ENCODE measurements at places on chromosomes 12 and 14.

DNA sequence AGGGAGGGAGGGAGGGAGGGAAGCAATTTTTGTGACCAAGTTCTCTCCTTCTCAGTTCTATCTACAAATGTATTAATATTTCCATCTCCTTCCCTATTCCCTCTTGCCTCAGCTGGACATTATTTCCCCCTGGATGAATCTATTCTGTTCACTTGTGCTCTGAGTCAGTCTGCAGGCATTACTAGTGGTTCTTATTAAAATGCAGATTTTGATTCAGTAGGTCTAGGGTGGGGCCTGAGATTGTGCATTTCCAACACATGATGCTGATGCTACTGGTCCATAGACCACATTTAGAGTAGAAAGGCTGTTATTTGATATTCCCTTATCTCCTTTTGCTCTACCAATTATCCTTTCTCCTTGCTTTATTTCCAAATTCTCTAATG, 40.1 kb upstream of the YAF2 start:
- no peak for DNase-seq

- DNase-seq = no peak
Measured at GRCh38 chr12:12180136-12180535, 86.7 kb downstream of the LRP6 start.

DNA sequence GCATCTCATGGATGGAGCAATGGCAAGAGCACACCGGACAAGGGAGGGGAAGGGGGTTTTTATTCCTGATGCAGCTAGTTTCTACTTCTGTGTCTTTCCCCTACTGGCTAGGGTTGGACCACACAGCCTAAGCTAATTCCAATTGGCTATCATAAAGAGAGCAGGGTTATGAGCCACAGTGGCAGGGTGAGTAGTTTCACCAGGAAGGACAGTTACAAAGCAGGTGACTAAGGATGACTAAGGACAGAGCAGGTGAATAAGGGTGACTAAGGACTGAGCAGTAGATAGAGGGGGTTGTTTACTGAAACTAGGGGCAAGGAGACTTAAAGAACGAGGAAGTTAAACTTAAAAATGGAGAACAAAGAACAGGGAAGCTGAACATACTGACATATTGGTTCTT, 321.4 kb upstream of the SEL1L start:
- DNase-seq = no peak

- no peak for DNase-seq
Measured at GRCh38 chr14:84581041-84581440, 948.9 kb upstream of the FLRT2 start.

DNA sequence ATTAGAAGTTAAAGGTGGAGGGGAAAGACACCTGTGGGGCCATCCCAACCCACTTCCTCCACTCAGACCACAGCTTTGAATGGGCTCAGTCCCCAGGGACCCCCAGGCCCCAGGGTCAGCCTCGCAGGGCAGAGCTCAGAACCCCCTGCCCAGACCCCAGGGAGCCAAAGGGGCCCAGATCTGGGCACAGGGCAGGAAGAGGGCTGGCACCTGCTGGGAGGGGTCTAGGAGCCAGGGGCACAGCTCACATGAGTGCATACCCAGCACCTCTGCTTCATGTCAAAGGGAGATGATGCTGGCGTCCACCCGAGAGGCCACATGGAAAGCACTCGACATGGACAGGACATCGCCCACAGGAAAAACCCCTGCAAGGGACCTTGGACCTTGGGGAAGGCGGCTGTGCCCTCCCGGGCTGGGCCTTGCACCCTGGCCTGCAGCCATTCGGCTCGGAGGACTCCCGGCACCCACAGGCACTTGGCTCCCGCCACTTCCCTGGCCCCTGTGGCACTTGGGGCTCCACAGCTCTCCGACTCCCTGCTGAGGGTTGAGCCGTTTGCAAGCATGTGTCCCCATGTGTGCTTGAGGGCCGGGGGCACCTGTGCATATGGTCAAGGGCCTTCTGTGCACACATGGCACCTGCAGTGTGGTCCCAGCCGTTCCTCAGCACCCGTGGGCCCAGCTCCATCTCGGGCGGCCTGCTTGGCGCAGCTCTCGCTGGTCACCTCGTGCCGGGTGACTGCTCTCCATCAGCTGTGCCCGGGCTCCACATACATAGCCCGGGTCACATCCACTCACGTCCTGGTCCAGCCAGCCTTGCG, 7.8 kb upstream of the AMN start:
- no peak for DNase-seq

DNA sequence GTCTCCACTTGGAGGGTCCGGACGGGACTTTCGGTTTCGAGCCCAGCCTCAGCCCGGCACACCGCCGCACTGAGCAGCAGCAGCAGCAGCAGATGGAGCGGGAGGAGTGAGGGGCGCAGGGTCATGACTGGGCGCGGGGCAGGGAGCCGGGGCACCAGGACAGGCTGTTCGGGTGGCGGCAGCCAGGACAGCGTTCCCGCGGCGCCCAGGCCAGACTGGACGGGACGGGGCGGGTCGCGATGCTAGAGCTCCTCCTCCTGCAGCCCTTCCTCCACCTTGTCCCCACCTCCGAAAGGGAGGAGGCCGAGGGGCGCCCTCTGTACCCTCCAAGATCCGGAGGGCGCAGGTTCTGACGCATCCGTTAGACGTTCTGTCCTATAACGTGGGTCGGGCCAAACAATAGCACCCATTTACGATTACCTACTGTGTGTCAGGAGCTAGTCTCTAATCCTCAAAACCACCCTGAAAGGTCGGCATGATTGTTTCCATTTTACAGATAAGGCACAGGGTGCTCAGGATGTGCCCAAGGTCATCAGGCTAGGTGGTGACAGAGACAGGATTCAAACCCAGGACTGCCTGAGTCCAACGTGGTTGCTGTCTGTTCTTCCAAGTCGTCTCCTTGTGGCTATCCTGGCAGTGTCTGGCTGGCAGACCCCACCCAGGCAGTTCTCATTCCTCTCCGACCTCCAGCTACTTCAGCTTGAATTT, at the start of gene FKBP11:
TSS of gene FKBP11 (minus strand) at position 189 of the 708 bp plus-strand sequence. CDS start at position 125, 64 bp downstream.
- peak; percentile 73 for DNase-seq

- DNase-seq = no peak
Measured at GRCh38 chr14:85363358-85363757, 166.6 kb upstream of the FLRT2 start.

GRCh38 chr12:40689576-40689975, 2.7 kb upstream of the CNTN1 start:
- DNase-seq = no peak

- no peak for DNase-seq
Measured at GRCh38 chr12:72406111-72406510, 133.9 kb downstream of the TRHDE start.

- DNase-seq = peak; percentile 20
Measured at GRCh38 chr12:65532764-65533163, 254.3 kb downstream of the MSRB3 start.

GRCh38 chr14:75165586-75166391, 10.6 kb downstream of the TMED10 start:
- no peak for DNase-seq

DNA sequence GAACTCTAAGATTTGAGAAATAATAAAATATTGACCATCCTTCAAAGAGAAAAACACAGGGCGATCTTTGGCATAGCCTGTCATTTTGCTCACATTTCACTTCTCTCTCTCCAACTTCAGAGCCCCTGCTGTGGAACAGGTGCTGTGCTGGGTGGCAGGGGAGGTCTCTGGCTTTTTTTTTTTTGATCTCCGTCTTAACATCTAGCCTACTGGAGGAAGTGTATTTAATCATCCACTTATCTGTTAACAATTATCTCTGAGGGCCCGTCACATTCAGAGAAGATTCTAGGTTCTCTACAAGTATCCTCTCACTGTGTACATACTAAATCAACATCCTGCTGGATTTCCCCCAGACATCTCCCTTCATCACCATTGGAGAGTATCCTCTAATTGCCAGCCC, 34.1 kb downstream of the CHST11 start:
- DNase-seq = no peak

DNA sequence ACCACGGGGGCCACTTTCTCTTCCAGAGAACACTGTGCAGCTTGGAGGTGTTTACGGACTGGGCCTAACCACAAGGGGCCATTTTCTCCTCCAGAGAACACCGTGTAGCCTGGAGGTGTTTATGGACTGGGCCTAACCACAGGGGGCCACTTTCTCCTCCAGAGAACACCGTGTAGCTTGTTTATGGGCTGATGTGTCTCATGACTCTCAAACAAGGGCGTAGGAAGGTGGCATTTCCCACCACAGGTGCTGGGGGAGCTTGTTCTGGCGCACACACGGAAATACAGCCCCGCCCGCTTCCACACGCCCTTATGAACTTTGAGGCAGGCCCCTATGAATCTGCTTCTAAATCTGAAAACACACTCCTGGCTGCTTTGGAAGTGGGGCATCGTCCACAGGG, 174.6 kb upstream of the SFSWAP start:
- DNase-seq = no peak

GRCh38 chr14:43877351-43877960, 629.6 kb downstream of the FSCB start:
- no peak for DNase-seq

DNA sequence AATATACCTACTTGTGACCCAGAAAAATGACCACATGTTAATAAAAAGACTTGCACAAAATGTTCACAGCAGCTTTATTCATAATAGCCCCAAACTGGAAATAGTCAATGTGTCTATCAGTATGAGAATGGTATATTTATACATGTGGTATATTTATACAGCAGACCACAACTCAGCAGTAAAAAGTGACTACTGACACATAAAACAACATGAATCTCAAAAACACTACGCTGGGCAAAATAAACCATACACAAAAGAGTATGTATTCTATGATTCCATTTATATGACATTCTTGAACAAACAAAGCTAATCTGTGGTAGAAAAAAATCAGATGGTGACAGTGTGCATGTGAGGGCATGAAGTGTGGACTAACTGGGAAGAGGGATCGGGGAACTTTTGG, 35.1 kb downstream of the ARF6 start:
- no peak for DNase-seq

DNA sequence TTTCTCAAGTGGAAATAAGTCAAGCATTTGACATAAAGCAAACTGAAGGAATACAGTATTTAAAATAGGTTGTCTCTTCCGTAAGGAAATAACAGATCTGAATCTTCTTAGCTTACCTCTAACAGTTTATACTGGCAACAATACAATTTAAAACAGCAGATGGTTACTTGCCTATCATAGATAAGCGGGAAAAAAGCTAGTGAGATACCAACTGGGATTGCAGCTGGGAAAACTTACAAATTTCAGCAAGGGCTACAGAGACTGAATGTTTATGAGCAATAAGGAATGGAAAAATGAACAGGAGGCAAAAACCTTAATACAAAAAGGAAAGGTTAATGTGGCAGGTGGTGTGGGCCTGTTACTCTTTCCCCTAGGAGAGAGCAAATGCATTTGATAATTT, 220.0 kb downstream of the RASSF9 start:
- no peak for DNase-seq

- DNase-seq = no peak
Measured at GRCh38 chr12:90622431-90622830, 332.5 kb downstream of the CCER1 start.

DNA sequence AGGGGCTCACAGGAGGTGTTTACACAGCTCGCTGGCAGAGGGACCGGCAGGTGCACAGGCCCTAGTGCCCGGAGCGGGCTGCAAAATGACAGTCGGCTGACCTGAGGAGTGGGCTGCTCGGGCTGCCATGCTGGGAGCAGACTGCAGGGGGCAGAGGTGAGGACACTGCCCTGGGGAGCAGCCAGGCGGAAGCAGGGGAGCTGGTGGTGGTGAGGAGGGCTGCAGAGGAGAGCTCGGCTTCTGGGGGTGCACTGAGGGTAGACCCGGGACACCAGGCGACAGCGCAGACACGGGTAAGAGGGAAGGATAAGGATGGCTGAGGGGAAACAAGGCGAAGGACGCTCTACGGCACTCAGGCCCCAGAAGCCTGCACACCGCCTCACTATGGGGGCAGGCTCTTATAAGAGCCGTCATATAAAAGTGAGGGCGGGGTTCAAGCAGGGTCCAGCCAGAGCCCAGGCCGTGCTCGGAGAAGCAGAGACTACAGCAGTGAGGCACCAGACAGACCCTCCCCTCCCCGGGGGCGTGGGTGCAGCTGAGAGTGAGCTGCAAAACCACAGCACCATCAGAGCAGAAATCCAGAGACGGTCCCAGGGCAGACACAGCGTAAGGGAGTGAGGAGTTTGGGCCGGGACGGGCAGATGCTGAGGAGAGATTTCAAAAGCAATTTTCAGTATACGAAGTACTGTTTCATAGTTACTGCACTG, 62.5 kb downstream of the CCDC88C start:
- DNase-seq = peak; percentile 27

DNA sequence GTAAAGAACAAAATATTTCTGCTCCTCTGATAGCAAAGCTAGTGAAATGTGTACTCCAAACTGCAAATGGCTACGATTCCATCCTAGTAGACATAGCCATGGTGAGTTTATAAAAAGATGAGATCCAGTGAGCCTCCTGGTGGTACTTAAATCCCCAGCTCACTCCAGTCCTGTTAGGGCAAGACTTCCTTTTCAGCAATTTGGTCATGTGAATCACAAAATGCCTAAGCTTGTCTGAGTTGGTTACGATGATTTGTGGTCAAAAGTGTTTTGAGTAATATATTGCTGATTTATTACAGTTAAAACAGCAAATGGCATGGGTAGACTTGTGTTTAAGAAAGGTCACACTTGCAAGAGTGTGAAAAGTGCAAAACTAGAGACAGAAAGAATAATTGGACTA, 102.7 kb upstream of the NAV3 start:
- DNase-seq = no peak

DNA sequence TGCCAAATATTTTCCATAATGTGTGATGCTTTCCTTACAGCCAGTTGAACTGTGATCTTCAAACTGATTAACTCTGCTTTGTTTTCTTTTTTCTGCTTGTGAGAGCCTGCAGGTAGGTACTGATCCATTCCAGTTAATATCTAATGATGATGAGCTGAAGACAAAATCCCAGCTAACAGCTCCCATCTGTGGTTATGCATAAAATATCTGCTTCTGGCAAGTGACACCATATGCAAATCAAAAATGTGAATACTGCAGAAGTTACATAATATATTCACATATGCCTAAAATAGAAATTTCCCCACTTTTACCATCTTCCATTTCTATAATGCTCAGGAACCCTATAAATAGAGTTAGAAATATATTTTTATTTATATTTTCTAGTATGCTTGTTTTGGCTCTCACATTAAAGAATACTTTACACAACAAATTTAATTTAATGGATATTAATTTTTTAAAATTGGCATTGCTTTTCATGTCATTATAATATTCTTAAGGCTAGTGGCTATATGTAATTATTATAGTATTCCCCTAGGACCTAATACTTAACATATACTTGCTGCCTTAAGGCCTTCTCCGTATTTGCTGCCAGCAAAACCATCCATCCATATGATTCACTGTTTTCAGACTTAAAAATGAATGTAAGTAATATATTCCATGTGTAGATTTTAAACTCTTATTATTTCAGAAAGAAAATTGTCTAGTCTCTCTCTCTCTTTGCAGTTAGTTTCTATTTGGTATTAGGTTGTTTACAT, 83.8 kb downstream of the CCER1 start:
- DNase-seq = no peak

- DNase-seq = no peak
Measured at GRCh38 chr12:63940310-63941005, 96.0 kb downstream of the SRGAP1 start.

DNA sequence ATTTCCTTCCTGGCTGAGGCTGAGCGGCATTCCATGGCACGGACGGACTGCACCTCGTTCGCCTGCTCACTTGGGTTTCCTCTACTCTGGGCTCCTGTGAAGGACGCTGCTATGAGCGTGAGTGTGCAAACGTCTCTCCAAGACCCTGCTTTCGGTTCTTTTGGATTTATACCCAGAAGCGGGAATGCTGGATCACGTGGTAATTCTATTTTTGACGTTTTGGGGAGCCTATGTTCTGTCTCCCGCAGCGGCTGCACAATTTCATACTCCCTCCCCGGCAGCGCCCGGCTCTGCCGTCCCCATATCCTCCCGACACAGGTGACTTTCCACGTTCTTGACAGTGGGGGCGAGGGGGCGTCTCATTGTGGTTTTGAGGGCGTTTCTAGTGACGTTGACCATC, 20.6 kb downstream of the MMP17 start:
- DNase-seq = no peak

Data from Caco-2 (cell line).